ENCODE measurements at places on chromosomes 6 and 20.
A peak's percentile ranks its signal among the peaks of the same experiment; 100 is the strongest.

GRCh38 chr20:36541227-36541767, at the start of gene MYL9:
Gene MYL9 (plus strand): TSS chr20:36541519. CDS start chr20:36544885, 3,366 bp downstream.
- DNase-seq, result no peak

DNA sequence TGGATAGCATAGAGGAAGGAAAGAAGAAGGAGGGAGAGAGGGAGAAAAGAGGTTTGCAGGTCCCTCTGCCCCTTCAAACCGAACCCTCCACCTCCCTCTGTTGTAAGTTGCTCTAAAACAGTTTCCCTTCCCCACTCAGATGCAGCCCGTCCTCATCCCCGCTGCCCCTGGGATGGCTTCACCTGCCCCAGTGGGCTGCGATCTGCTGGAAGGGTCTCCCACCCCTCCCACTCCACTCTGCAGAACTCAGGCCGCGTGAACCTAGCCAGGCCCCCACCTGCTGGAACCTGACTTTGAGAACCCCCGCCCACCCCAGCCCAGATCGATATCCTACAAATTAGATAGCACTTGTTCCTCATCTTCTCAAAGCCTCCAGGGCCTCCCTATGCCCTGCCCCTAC, 190.8 kb downstream of the DLL1 start:
- no peak for DNase-seq

GRCh38 chr6:46390153-46390876, 100.9 kb downstream of the RCAN2 start:
- DNase-seq, result no peak

- no peak for DNase-seq
These were observed 733.6 kb upstream of the MAN1A1 start for GRCh38 chr6:120083186-120083585.

GRCh38 chr6:73542891-73543290, 22.1 kb upstream of the EEF1A1 start:
- DNase-seq, result no peak

DNA sequence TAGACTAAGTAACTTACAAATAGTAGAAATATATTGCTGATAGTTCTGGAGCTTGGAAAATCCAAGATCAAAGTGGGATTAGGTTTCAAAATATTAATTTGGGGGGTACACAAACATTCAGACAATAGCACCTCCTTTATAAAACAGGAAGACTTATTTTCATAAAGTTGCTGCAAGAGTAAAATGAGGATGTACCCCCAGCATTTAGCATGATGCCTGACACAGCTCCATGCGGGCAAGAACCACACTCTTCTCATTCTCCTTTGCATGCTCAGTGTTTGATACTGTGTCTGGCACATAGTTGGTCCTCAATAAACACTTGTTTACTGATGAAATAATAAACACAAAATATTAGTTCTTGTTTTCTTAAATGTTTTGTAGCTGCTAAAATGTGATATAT, 332.9 kb downstream of the TFAP2A start:
- no peak for DNase-seq

DNA sequence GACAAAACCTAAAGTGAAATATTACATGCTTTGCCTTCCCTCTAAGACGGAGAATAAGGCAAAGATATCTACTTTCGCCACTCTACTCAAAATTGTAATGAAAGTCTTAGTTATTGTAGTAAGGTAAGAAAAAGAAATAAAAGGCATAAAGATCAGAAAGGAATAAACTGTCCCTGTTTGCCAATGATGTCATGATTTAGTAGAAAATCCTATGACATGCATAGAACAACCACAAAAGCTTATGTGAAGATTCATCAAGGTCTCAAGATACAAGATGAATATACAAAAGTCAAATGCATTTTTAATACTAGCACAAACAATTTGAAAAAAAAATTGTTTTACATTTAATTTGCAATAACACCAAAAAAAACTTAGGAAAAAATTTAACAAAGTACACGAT, 64.0 kb upstream of the FOXQ1 start:
- no peak for DNase-seq

- DNase-seq, result no peak
These were observed 5.2 kb downstream of the PHF10 start for GRCh38 chr6:169719117-169719516.

GRCh38 chr20:42678895-42679294, 510.8 kb downstream of the PTPRT start:
- no peak for DNase-seq

GRCh38 chr20:7859356-7859802, 80.9 kb downstream of the HAO1 start:
- DNase-seq, result no peak

DNA sequence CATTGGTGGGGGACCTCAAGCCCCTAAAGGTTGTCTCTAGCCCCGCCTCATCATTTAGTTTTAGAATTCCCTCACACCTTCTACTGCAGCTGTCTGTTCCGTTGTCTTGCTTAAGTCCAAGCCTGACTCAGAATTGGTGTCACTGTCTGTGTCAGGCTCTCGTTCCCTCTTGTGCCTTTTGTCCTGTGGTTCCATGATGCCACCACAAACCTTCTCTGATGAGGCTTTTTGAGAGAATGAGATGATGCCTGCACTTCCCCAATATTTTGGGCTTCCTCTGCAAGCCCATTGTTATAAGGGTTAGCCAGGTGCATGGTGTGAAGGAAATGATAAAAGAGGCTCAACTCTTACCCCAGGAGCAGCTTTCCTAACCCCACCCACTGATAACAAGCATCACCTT, 8.1 kb upstream of the AKIRIN2 start:
- DNase-seq, result no peak

DNA sequence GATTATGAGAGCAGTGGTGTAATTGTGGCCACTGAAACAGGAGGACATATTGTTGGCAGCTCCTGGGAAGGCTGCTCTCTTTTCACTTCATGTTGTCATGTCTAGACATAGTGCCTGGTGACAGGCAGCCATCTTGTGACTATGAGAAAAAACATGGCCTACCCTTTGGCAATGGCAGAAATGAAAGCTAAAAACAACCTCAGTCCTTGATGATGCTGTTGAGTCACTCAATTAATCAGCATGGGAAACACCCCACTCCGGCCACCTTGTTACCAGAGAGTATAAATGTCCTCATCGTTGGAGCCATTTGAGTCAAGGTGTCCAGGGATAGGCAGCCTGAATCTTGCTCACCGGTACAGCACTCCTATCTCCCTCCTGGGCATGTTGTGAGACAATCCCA, 31.2 kb upstream of the HMGA1 start:
- no peak for DNase-seq

- DNase-seq, result no peak
These were observed 551.6 kb upstream of the CITED2 start for GRCh38 chr6:139925894-139926641.

- no peak for DNase-seq
These were observed 119.2 kb upstream of the LAMA2 start for GRCh38 chr6:128763599-128764300.

- no peak for DNase-seq
These were observed 124.3 kb upstream of the CNR1 start for GRCh38 chr6:88290411-88290810.

DNA sequence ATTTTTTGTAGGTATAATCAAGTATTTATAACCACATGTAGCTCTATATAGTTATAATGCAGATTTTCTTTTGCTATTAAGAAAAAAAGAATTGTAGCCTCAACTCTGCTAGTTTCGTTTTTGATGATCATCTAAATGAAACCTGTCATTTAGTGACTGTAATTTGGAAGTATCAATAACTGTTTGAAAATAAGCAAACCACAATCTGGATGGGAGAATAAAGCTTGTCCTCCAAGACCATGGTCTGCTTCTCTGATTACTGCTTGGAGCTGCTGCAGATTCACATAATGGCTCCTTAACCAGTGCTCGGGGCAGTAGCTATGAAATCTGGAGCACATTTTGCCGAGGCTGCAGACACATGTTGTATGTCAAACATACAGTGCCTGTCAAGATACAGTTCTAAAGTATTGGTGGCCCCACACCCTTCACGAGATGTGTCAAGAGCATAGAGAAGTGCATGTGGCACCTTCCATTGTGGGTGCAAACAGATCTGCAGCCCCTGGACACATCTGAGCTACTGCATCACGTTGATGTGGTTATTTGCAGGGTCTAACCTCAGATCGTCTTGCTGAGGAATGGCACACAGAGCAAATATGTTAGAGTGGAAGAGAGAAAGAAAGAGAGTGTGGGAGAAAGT, 255.7 kb upstream of the SUPT3H start:
- DNase-seq, result no peak

DNA sequence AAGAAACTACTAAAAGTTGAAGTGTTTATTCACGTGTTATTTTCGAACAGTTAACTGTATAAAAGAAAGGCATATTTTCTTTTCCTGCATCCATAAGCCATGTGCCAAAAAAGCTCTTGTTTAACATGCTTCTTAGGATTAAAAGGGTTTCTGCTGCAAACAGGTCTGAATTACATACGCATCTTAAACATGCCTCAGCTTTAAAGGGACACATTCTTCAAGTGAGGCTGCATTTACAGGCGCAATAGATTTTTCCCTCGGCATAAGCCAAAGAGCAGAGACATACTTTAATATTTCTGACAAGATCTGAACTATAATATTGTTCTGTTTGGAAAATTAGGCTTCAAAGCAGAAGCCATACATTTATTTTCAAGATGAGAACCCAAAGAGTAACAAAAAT, 39.4 kb downstream of the PDE7B start:
- DNase-seq, result no peak

DNA sequence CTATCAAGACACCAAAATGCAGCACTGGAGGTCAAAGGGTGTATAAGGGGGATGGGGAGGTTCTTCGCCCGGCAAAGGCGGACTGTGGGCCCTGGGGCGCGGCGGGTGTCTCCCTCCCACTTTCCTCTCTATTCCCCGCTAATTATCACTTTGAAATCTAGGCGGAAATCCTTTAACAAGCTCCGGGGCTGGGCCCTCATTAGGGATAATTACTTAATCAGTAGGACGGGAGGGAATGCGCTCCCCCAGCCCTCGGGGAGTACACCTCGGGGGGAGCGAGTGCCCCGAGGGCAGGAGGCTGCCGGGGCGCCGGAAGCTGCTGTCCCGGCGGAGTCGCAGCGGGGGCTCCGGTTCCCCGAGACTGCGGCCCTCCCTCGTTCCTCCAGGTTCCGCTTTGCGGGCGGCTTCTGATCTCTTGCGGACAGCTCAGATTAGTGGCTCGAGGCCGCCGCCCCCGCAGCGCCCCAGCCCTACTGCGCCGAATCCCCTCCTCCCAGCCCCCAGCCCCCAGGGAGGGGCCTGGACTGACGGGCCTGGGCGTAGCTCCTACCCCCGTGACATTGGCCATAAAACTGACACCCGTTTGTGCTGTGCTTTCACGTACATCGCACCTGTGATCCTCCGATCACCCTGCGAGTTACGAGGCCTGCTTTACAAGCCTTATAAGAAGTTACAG, 14.7 kb downstream of the MUCL3 start:
- peak; percentile 60 for DNase-seq

DNA sequence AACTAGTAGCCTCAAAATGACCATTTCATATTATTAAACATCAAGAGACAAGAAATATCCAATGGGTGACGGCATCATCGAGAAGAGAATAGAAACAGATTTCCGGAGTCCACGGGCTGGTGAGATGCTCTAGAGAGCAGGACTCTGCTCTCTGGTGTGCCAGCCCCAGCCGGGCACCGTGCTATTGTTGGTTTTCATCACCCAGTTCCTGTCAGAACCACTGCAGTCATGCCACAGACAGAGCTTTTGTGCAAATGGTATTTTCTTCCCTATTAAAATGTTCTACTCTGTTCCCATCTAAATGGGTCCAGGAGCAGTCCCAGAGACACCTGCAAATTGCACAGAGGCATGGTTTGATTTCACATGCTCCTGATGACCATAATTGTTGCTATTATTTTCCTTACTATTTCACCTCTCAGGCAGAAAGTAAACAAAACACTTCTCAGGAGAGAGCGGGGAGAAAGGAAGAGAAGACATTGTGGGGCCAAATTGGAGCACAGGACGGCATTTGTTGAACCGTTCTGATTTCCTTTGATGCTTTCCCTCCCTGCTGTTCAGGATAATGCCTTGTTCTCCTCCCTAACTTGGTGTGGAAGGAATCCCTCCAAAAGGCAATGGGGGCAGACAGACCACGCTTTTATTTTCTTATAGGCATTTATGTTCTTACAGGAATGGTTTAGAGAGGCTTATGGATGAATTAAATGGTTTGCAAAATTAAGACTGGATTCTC, 11.4 kb upstream of the RAMACL start:
- DNase-seq, result no peak

DNA sequence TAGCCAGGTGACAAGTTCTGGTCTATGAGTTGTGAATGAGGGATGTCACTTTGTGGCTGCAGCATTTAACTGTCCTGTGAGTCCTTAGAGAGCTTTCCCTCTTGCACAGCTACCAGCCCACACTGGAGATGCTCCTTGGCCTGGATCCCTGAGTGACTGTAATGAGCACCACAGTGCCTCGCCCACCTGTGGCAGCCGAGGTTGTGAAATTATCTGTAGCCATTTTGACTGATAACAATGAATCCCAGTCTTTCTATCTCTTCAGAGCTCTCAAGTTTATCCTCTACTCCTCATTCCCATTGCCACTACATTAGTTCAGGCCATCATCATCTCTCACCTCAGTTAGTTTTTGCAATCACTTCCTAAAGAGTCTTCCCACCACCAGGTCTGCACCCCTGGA, 41.3 kb upstream of the BEND3 start:
- DNase-seq, result no peak

GRCh38 chr6:22917344-22917743, 348.0 kb downstream of the HDGFL1 start:
- no peak for DNase-seq

DNA sequence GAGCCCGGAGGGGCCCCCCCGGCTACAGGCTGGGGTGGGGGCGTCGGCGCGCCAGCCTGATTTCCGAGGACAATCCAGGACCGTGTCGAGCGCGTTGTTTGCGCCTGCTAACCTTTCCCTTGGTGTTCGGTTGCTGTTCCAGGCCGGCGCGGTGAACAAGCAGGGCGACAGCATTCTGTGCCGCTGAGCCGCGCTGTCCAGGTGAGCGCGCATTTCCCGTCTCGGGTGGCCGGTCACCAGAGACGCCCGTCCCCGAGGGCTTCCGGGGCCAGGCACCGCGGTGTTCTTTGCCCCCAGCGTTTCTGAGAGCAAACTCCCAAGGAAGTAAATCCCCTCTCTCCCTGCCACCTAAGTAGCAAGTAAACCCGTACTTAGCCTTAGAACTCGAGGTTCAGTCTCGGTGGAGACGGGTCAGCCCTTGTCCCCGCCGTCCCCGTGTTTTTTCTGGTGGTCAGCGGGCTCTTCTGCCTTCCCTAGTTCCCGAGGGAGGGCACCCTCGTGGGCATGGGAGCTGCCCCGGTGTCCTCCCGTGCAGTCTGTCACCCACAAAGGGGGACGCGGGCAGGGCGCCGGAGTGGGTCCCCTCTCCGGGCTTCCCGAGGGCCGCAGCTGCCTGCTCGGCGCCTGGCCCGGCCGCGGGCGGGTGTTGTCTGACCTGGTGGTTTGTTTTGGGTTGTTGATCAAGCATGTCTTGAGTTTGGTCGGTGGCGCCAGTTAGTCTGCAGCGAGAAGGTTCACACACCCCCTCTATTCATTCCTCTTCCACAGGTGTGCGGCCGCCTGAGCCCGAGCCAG, 1.5 kb downstream of the ID4 start:
- no peak for DNase-seq

- no peak for DNase-seq
These were observed 24.0 kb downstream of the FGD2 start for GRCh38 chr6:37029249-37029971.

Measured in stimulated activated CD8-positive, alpha-beta memory T cell treated with anti-CD3 and anti-CD28 coated beads, Interleukin-15, amount 100 ng/mL, for 24 hours (primary cell).